ENCODE measurements at places on chromosomes 2 and 18. TPM values are rescaled to one million over a fixed set of nuclear protein-coding genes. Genes with fewer than 3 reads are reported as not detected.

DNA sequence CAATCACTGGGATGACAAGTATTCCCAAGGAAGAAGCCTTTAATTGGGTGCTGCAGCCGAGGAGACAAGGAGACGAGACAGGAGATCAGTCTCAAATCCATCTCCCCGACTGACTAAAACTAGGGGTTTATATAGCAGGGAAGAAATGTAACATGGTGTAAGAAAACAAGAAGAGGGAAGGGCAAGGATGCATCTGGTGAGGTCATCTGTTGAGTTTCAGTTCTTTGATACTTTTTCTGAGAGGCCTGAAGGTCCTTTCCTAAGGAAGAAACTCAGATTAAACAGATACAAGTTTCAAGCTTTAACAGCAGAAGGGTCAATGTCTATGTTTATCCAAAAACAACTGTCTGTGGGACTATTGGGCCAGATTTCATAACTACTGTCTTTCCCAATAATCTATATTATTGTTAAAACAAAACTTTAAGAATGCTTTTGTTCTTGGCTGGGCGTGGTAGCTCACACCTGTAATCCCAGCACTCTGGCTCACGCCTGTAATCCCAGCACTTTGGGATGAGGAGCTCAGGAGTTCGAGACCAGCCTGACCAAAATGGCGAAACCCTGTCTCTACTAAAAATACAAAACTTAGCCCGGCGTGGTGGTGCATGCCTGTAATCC, 2.5 kb upstream of the PDCL3 start:
- DNase-seq = no peak

DNA sequence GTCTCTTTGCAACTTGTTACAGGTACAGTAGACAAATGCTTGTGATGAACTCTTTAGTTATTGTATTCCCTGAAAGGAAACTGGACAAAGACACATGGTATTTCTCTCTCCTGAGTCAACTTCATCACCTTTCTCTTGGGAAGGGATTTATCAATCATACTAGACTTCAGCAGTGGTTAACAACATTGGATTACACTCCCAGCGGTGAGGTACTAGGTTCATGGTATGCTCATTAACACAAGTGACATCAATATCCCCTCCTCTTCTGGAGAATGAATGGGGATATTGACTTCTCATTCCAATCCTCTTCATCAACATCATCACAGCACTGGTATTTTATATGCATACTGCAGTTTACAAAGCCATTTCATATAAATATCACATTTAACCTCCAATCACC, 574.6 kb downstream of the ERBB4 start:
- no peak for DNase-seq

DNA sequence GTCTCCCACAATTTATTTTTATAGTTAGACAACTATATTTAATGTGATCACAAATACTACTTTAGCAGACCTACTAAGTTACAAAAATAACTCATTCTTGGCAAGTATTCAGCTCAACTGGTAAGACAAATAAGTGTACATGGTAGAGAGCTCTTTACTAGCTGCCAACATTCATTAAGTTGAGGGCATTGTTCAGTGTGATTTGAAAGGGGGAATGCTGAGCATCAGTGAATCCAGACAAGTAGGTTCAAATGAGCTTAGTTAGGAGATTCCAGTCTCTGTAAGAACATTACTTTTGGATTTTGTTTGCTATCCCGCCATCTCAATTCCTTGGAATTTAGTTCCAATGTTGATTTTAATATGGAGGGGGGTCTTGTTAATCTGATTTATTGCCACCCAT, 187.3 kb upstream of the LYPD1 start:
- no peak for DNase-seq

DNA sequence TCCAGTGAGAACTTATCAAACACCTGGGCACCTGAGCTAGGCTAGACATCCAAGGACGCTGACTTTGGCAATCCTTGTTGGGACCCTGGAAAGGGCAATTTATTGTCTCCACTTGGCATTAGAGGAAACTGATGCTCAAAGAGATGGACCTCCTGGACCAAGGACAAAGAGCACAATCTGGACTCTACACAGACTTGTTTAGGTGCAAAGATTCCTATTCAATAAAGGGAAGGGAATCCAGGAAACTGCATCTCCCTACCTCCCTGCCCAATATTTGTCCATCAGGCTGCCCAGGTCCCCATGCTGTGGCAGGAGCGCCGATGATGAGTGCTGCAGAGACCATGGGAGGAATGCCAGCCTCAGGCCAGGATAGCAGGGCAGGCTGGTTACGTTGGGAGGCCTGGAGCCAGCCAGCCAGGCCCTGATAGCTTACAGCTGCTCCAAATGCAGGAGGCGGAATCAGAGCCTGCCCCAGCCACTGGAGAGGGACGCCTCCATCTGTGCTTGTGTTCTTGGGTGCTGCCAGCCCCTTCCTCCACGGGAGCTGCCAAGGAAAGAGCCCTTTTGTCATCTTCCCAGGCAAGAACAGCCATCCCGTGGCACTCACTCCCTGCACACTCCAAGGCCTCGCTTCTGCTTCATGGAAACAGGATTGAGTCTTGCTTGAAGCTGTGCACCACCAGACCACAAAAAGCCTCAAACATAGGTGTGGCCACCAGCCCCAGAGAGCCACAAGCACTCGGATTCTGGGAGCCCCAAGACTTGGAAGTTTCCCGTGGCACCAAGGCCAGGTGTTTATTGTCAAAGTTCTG, 60.0 kb downstream of the HS1BP3 start:
- no peak for DNase-seq

GRCh38 chr2:213098612-213099011, 52.8 kb downstream of the IKZF2 start:
- DNase-seq = no peak

Gene CCBE1
- total RNA-seq = 6.5 TPM

Gene MSH6
- total RNA-seq = 115 TPM

Measured in Daoy (cell line).